ENCODE measurements at places on chromosomes 2 and 18. TPM values are rescaled to one million over a fixed set of nuclear protein-coding genes. Genes with fewer than 3 reads are reported as not detected.

The AFG3L2 gene
- total RNA-seq: 36.6 TPM

The SPATA3 gene
- not detected for total RNA-seq

The NHEJ1 gene
- 14.2 TPM for total RNA-seq

The PAX8 gene
- total RNA-seq: 1.5 TPM

The EGR4 gene
- total RNA-seq: 0.43 TPM

The COLEC12 gene
- not detected for total RNA-seq

The CD8B gene
- total RNA-seq: not detected

The TNFAIP6 gene
- 1.2 TPM for total RNA-seq

The CROCC2 gene
- not detected for total RNA-seq

The STEAP3 gene
- 32.7 TPM for total RNA-seq

The SOWAHC gene
- 13.5 TPM for total RNA-seq

The GPR45 gene
- total RNA-seq: not detected

The GRHL1 gene
- total RNA-seq: 0.70 TPM

The SLC16A14 gene
- 0.99 TPM for total RNA-seq

The ZC3H8 gene
- 14.6 TPM for total RNA-seq

The PROKR1 gene
- total RNA-seq: not detected

The MAPRE3 gene
- total RNA-seq: 11.4 TPM

The RIT2 gene
- total RNA-seq: not detected

The ABCB11 gene
- total RNA-seq: 0.02 TPM

The LRRTM1 gene
- total RNA-seq: not detected

The STARD6 gene
- total RNA-seq: not detected

The CENPO gene
- total RNA-seq: 43.1 TPM

The FTCDNL1 gene
- total RNA-seq: 2.6 TPM

The GALNT3 gene
- total RNA-seq: 0.11 TPM

The STON1 gene
- total RNA-seq: 0.39 TPM

The POU3F3 gene
- total RNA-seq: 0.06 TPM

The STK11IP gene
- total RNA-seq: 17.0 TPM

The SH3RF3 gene
- 0.63 TPM for total RNA-seq

The CIDEA gene
- not detected for total RNA-seq

The PSTPIP2 gene
- total RNA-seq: 0.34 TPM

The MC4R gene
- total RNA-seq: not detected

The EFEMP1 gene
- 40.4 TPM for total RNA-seq

The ADCY3 gene
- total RNA-seq: 63.2 TPM

The OSBPL6 gene
- 7.2 TPM for total RNA-seq

The SCTR gene
- total RNA-seq: not detected

The VWA3B gene
- total RNA-seq: 0.33 TPM

The DGKD gene
- 52.0 TPM for total RNA-seq

The CREG2 gene
- 9.9 TPM for total RNA-seq

The BAZ2B gene
- 6.9 TPM for total RNA-seq

The CABYR gene
- total RNA-seq: 22.8 TPM

The CFAP65 gene
- 0.11 TPM for total RNA-seq

The ALMS1 gene
- total RNA-seq: 10.1 TPM

The HOXD13 gene
- 0.24 TPM for total RNA-seq

The AQP12B gene
- total RNA-seq: not detected

The RNF152 gene
- not detected for total RNA-seq

The ANKRD30BL gene
- not detected for total RNA-seq

The UGT1A10 gene
- total RNA-seq: 0.18 TPM

The RAB31 gene
- 18.2 TPM for total RNA-seq

The C2orf81 gene
- total RNA-seq: 2.2 TPM

The CRYGD gene
- not detected for total RNA-seq

The SPOPL gene
- 4.3 TPM for total RNA-seq

The LRP1B gene
- not detected for total RNA-seq

The PCGF1 gene
- 33.8 TPM for total RNA-seq

The DYNAP gene
- not detected for total RNA-seq

The BCL11A gene
- not detected for total RNA-seq

The ADAM23 gene
- total RNA-seq: 12.6 TPM

The UGT1A1 gene
- total RNA-seq: 1.1 TPM

The ACMSD gene
- not detected for total RNA-seq

The SAG gene
- not detected for total RNA-seq
